CD4-positive, CD25-positive, alpha-beta regulatory T cell (primary cell): ENCODE measurements at places on chromosomes 2 and 18. TPM values are rescaled to one million over a fixed set of nuclear protein-coding genes. Genes with fewer than 3 reads are reported as not detected.

The IL1F10 gene
- not detected for total RNA-seq

The SH2D6 gene
- total RNA-seq = 0.25 TPM

The DSC2 gene
- total RNA-seq = not detected

The FER1L5 gene
- total RNA-seq = not detected

The DOK6 gene
- not detected for total RNA-seq

The MARCO gene
- not detected for total RNA-seq

The UGT1A4 gene
- total RNA-seq = not detected

The HJURP gene
- total RNA-seq = 1.8 TPM
